ENCODE measurements at places on chromosomes 7 and 10.

- no peak for DNase-seq
Observed at GRCh38 chr10:43136995-43137716, 1.1 kb upstream of the CSGALNACT2 start.

DNA sequence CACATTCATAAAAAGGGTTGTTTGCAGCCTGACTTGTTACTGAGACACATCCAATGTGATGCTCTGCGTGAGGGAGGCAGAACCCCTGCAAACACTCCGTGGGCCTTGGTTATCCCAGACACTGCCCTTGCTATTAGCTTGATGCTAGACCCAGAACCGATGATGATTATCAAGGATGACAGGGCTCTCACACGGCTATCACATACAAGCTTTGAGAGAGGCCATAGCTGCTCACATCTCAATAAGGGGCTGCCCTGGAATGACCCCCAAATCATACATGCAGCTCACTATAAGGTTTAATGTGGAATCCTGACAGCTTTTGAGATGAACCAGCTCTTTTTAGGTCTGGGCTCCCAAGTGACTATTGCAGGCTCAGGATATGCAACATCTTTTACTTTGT is 44.4 kb upstream of the TCERG1L start:
- DNase-seq = no peak

GRCh38 chr10:123561141-123561440 is 105.1 kb upstream of the GPR26 start:
- DNase-seq = no peak

- no peak for DNase-seq
Observed at GRCh38 chr10:84308481-84309304, 19.7 kb upstream of the CCSER2 start.

GRCh38 chr10:58013406-58013805 is 254.3 kb downstream of the IPMK start:
- no peak for DNase-seq

DNA sequence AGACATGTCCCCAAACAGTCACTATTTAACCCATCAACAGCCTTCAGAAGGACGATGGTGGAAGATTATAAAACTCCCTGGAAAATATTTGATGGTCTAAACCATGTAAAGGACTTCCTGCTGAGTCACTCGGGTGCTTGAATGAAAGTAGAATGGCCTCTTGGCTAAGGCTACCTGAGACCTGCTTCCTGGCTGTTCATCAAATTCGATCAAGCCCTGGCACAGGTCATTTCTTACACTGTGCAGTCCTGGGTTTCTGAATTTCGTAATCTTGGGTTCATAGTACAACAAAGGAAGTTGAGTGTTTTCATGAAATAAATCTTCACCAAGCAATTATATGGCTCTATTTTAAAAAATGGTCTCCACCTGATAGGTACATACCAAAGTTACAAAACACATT is 260.3 kb upstream of the RNF32 start:
- no peak for DNase-seq

All from putamen (tissue), 1 donor.